Activated CD4-positive, alpha-beta T cell treated with anti-CD3 and anti-CD28 coated beads, Interleukin-2, amount 10 ng/mL, durations not matched to agents 7 days and 5 days (primary cell): ENCODE measurements at places on chromosomes 7 and 10. TPM values are rescaled to one million over a fixed set of nuclear protein-coding genes. Genes with fewer than 3 reads are reported as not detected.

NEUROD6 gene
- not detected for total RNA-seq

MCM7 gene
- 321 TPM for total RNA-seq

DNA sequence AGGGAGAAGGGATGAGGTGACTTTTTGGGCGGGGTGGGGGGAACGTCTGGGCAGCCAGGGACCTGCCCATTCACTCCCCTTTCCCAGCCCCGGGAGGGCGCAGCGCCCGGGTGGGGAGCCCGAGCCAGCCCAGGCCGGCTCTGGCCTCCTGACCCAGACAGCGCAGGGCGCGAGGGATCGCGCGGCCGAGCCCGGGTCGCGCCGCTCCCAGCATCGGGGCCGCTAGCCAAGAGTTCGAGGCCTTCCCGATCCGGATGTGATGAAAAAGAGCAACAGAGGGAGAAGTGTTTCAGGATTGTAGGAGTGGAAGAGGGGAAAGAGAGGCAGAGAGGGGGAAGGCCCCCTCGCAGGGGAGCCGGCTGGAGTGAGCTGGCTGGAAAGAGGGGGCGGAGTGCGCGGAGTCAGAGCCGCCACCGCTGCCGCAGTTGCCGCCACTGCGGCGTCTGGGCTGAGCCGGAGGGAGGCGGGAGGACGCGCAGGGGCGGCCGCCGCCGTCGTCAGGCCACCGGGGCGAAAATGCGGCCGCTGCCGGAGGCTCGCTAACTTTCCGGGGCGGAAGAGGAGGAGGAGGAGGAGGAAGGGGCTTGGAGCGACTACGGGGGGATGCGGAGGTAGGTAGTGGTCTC is at the start of gene MDFIC:
Gene MDFIC, plus strand, starts transcription at position 69 of the 626 bp plus-strand sequence. CDS start 940 bp downstream, outside the sequence.
- H3K4me1 ChIP-seq = peaks cover 42% of the 10 kb centered on the region
- no peaks in the 10 kb centered on the region for H3K27me3 ChIP-seq
- peak; percentile 47 for DNase-seq
- H3K36me3 ChIP-seq = peaks cover 29% of the 10 kb centered on the region

GRCh38 chr7:101174322-101174854 is 5.7 kb downstream of the NAT16 start:
- H3K36me3 ChIP-seq = no peaks in the 10 kb centered on the region
- H3K4me3 ChIP-seq = peak overlapping the region; percentile 59
- peaks cover 90% of the 10 kb centered on the region for H3K27me3 ChIP-seq
- peaks cover 40% of the 10 kb centered on the region for H3K4me1 ChIP-seq
- H3K27ac ChIP-seq = no peak overlapping the region

GRCh38 chr10:106025208-106025811 is 1139.2 kb downstream of the SORCS1 start:
- H3K27me3 ChIP-seq = no peaks in the 10 kb centered on the region
- no peaks in the 10 kb centered on the region for H3K4me1 ChIP-seq
- DNase-seq = no peak

- DNase-seq = no peak
- H3K27ac ChIP-seq = no peak overlapping the region
- peaks cover 5% of the 10 kb centered on the region for H3K4me1 ChIP-seq
- no peaks in the 10 kb centered on the region for H3K36me3 ChIP-seq
- H3K27me3 ChIP-seq = no peaks in the 10 kb centered on the region
Measured at GRCh38 chr10:97297556-97298222, 5.3 kb upstream of the ARHGAP19 start.
